ENCODE measurements at places on chromosomes 5 and 9.

DNA sequence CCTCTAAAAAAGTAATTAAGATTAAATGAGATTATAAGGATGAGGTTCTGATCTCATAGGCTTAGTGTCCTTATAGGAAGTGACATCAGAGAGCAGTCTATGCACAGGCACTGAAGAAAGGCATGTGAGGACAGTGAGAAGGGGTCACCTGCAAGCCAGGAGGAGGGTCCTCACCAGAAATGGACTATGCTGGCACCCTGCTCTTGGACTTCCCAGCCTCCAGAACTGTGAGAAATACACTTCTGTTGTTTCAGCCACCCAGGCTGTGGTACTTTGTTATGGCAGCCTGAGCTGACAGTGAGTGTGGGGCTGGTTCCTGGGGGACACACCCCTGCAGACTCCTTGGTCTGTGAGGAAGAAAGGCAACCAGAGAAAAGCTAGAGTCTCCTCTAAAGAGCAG, 34.7 kb upstream of the IL6ST start:
- DNase-seq: no peak

DNA sequence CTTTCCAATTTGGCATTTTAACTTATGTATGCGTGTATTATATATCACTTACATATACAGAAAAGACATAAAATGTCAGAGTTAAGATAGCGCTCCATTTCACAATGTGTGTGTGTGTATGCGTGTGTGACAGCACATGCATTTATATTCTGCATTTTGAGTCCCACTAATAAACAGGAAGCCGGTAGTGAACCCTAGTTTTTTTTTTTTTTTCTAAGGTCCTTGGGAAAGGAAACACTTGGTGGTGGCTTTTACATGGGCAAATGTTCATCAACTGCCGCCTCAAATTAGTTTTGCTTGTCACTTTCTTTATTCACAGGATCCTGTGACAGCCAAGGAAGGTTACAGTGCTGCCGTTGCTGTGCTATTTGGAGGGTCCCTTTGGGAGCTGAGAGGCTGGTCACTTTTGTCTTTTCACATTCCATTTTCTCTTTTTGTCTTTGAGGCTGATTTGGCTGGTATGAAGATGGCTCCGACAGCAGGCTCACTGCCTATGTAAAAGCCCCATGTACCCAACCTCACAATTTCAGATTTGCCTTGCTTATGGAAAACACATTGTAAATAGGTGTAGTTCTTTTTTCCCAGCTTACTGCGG, 298.9 kb downstream of the CSNK1G3 start:
- no peak for DNase-seq

DNA sequence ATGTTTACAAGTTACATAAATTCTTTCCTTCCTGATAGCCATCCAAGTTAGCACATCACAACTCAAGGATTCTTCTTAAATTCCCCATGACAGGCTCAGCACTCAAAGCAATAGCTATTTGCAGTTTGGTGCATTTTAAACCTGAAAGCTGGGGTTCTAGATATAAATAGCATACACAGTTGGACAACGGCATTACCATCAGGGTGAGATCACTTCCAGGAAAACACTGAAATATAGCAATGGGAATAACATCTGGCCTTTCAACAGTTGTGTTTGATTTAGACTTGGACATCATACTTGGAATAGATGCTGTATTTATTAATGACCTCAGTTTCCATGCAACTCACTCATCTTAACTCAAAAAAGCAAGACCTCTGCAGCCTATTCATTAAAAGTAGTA, 24.7 kb upstream of the LECT2 start:
- no peak for DNase-seq

DNA sequence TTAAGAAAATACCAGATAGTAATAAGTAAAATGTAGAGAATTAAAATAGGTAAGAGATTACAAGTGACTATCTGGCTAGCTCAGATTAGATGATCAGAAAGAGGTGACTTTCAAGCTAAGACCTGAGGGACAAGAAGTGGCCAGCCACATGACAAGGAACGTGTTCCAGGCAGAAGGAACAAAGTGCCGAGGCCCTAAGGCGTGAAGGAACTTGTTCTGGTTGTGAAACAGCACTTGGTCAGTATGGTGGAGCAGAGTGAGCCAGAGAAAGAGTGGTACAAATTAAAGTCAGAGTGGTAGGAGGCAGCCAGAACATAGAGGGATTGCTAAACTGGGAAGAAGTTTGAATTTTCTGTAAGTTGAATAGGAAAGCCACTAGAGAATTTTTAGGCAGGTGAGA, 73.6 kb downstream of the ADRB2 start:
- DNase-seq: no peak

DNA sequence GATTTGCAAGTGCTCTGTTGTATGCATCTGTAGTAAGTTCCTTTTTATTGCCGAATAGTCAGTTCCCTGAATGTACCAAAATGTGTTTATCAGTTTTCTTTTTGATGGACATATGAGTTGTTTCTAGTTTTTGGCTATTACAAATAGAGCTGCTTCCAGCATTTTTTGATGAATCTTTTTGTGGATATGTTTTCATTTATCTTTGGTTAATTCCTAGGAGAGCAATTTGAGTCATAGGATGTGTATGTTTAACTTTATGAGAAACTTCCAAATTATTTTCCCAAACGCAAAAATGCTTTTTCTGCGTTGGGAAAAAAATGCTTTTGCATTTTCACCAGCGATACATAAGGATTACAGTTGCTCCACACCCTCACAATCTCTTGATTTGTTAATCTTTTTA, 287.7 kb downstream of the FER start:
- DNase-seq: no peak

Measured in uterus (tissue), 4 donors.